Stimulated activated CD4-positive, alpha-beta T cell treated with anti-CD3 and anti-CD28 coated beads, Interleukin-4, amount 100 ng/mL, for 1 hour (primary cell): ENCODE measurements at places on chromosomes 6 and 20.

DNA sequence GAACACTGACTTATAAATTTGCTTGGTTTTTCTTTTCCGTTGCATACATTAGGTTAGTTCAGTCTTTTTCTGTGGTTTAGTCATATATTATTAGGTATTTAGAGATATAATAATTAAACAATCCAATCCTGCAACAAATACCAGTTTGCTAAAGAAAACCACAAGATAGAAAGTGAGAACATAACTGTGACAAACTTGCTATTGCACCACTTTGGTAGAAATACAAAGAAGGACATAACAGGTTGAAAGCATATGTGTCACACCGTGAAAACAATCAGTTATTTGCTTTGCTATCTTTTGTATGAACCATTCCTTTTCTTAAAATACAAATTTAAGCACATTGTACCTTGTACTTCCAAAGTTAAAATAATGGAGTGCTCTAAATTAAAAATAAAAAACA, 42.0 kb upstream of the KCNQ5 start:
- DNase-seq, result no peak

GRCh38 chr6:110646951-110647910, 168.0 kb downstream of the CDK19 start:
- no peak for DNase-seq

- no peak for DNase-seq
These were observed 15.8 kb upstream of the SERPINB9 start for GRCh38 chr6:2918936-2919335.

DNA sequence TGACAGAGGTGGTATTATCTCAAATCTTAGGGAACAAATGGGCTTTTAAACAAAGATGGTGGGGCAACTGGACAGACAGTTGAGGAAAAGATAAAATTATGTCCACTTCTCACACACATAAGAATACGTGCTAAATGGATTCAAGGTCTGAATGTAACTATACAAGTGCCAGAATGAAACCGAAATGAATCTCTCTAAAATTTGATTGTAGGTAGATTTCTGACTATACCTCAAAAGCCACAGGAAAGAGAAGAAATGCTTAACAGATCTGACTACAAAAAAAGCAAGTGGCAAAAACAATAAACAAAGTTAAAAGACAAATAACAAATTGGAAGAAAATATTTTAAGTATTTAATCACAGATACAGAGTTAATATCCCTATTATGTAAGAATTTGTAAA, 182.7 kb upstream of the OLIG3 start:
- no peak for DNase-seq

GRCh38 chr6:101386982-101387381, 6.5 kb upstream of the GRIK2 start:
- DNase-seq, result no peak

DNA sequence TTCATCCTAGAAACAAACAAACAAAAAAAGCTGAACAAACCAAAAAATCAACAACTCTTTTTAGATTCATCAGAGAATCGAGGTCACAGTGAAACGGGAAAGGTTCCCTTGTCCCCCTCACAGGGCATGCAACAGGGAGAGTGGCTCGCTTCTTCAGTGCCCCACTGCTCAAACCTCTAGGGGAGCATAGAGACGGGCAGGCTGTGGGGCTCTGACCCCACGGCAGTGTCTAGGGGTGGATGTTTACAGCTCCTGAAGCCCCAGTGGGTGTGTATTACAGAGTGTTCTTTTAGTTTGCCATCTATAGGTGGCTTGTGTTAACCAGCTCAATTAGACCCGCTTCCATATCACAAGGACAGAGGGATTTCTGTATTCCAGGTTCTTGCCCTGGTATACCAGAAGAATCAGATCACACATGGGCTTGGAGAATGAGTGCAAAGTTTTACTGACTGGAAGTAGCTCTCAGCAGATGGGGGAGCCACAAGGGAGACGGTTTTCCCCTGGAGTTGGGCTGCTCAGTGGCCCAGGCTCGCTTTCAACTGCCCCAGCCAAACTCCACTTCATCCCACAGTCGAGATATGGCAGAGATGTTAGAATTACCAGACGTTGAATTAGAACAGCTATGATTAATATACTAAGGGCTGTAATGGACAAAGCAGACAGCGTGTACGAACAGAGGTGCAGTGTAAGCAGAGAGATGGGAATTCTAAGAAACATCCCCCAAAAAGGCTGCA, 192.6 kb upstream of the CST7 start:
- no peak for DNase-seq

DNA sequence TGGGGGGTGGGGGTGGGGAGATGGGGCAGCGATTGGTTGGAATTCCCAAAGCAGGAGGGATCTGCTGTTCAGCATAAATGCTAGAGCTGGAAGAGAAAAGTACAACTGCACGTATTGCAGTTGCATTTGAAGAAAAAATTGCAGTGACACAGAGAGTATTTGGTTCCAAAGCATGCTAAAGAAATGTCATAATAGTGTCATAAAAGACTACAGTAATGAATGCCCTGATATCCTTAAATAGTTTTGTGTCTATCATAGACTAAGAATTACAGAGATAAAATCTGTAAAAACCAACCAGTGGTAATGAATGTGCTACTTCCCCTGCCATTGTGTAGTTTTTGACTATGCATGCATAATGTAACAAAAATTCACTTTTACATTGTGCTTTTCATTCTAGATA, 693.6 kb upstream of the SLC35B3 start:
- DNase-seq, result no peak

- no peak for DNase-seq
These were observed 432.4 kb downstream of the BMP2 start for GRCh38 chr20:7199861-7200260.

DNA sequence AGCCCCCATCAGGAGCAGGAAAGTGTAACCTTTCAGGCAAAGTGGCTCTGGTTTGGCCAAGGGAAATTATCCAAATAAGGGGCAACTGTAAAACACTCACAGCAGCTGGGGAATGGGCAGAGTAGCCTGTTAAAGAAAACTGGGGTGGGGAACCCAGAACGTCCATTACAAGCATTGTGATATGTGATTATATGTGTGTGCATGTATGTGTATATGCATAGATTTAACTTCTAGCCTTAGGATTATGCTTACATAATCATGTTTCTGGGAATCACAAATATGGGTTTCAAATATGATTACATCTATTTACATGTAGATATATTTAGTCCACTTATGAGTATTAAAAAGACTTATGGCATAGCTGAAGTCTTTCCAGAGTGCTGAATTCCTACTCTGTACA, 278.1 kb upstream of the JAG1 start:
- DNase-seq, result no peak

DNA sequence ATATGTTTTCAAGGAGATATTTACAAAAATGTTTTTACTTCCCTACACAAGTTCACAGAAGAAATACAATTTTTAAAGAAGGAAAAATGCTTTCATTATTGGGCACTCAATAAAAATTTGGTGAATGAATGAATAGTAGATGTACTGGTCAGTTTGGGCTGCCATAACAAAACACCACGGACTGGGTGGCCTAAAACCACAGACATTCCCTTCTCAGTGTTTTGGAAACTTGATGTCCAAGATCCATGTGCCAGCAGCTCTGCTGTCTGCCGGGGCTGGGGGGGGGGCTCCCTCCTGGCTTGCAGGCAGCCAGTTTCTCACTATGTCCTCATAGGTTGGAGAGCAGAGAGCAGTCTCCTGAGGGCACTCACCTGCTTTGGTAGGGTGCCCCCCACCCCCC, 62.0 kb downstream of the FAM120B start:
- no peak for DNase-seq

GRCh38 chr6:155418017-155418761, 37.5 kb downstream of the NOX3 start:
- DNase-seq, result peak; percentile 65

- no peak for DNase-seq
These were observed 58.7 kb downstream of the KIF13A start for GRCh38 chr6:17928514-17929430.

- DNase-seq, result no peak
These were observed 93.6 kb upstream of the BHLHE23 start for GRCh38 chr20:63100174-63100925.

DNA sequence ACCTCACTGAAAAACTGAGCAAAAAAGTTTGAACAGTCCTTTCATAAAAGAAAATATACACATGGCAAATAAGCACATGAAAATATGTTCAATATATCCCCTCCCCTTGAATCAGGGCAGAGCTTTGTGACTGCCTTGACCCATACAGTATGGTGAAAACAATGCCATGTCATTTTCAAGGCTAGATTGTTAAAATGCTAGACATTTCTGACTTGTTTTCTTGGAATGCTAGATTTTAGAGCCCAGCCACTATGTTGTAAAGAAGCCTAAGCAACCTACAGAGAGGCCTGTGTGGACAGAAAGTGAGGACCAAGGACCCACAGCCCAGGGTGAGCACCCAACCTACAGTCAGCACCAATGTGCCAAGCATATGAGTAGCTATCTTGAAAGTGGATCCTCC, 17.1 kb upstream of the ASF1A start:
- no peak for DNase-seq

DNA sequence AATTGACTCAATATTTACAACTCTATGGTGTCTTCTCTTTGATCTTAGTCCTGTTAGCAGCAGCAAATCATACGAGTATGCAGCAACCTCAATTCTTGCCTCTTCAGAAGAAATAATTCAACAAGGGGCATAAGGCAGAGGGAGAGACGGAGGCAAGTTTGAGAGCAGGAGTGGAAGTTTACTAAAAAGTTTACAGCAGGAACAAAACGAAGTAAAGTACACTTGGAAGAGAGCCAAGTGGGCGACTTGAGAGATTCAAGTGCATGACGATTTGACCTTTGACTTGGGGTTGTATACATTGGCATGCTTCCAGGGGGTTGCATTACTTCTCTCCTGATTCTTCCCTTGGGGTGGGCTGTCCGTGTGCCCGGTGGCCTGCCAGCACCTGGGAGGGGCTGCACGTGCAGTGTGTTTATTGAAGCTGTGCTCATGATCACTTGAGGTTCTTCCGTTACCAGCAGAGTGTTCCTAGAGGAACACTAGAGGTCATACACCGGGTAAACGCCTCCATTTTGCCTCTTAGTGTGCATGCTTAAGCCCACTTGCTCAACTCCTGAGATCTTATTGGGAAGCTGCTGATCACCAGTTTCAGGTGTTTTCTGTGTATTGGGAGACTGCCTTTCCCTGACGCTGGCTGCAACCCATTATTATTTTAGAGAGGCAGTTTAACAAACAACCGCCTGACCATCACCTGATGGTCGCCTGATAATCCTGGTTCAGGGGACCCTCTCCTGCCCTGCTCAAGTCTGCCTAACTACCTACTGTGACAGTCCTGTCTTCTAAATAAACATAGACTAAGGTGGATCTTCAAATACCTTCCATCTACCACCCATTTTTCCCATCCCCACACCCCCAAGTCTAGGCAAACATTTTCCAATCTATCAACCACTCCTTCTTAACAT, 172.4 kb upstream of the MYLIP start:
- no peak for DNase-seq

- no peak for DNase-seq
These were observed 336.0 kb downstream of the SYNE1 start for GRCh38 chr6:152301021-152301764.

GRCh38 chr6:54920628-54921027, 74.1 kb downstream of the FAM83B start:
- DNase-seq, result no peak

GRCh38 chr6:121619987-121620740, 184.7 kb downstream of the GJA1 start:
- DNase-seq, result no peak

- DNase-seq, result no peak
These were observed 57.6 kb upstream of the UNC93A start for GRCh38 chr6:167233490-167233889.

DNA sequence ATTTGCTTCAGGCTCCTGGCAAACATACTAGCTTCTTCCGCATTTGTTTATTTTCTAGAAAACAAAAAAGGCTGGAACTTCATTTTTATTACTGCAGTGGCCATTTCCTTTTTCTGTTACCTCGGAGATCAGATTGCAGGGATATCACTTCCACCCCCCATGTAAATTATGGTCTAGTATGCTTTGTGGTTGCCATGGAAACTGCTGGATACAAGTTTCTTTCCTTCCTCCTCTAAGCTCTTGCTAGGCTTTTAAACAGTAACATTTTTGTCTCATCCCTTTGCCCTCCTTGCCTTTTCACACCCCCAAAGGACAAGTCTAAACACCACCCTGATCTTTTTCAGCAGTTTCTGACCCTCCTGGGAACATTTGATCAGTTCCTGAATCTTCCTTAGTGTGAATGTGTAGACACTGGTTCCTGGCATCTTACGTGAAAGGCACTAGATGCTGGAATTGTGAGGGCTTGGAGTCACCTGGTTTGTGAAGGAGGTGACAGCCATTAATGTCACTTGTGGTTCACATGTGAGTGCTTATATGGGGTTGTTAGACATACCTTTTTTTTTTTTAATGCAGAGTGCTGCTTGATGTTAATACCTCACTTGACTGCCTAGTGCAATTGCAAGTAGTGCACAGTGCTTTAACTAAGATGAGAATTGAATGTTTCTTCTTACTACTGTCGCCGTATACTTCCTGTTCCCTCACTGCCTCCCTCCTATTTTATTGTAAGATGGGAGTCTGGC, 181.6 kb downstream of the JARID2 start:
- DNase-seq, result no peak

DNA sequence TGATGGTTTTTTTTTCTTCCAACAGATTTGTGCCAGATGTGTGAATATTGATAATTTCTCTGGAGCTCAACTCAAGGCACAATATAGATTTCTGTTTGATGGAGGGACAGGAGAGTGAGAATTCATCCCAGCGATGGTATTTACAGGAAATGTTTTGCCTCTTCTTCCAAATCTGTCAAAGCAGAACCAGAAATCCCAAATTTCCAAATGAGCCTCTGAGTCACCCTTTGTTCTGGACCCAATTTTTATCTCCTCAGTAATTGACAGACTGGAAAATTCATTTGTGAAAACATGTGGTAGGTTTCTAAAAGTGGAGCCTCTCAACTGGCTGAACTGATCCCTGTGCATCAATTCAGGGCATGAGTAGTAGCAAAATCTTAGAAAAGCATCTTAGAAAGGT, 223.2 kb upstream of the TSHZ2 start:
- no peak for DNase-seq

- no peak for DNase-seq
These were observed 3.3 kb upstream of the TAGAP start for GRCh38 chr6:159047891-159048685.

- DNase-seq, result no peak
These were observed 120.1 kb upstream of the HDDC2 start for GRCh38 chr6:125421836-125422235.

DNA sequence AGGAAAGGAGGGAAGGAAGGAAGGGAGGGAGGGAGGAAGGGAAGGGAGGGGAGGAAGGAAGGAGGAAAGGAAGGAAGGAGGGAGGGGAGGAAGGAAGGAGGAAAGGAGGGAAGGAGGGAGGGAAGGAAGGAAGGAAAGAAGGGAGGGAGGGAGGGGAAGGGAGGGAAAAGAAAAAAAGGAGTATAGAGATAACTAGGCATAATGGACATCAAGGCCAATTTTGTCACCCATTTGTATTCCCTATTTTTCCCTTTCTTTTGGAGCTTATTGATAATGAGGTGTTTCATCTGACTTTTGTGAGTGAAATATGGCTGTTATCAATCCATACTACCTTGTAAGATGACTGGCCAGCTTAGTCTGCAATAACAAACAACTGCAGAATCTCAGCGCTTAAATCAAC, 282.0 kb upstream of the FLRT3 start:
- no peak for DNase-seq

- DNase-seq, result no peak
These were observed 73.5 kb downstream of the SOX4 start for GRCh38 chr6:21666853-21667681.

GRCh38 chr6:136774228-136775041, 17.8 kb downstream of the MAP3K5 start:
- no peak for DNase-seq
